ENCODE measurements at places on chromosomes 2 and 18.

GRCh38 chr2:59182249-59182648, 941.1 kb upstream of the FANCL start:
- DNase-seq = no peak

DNA sequence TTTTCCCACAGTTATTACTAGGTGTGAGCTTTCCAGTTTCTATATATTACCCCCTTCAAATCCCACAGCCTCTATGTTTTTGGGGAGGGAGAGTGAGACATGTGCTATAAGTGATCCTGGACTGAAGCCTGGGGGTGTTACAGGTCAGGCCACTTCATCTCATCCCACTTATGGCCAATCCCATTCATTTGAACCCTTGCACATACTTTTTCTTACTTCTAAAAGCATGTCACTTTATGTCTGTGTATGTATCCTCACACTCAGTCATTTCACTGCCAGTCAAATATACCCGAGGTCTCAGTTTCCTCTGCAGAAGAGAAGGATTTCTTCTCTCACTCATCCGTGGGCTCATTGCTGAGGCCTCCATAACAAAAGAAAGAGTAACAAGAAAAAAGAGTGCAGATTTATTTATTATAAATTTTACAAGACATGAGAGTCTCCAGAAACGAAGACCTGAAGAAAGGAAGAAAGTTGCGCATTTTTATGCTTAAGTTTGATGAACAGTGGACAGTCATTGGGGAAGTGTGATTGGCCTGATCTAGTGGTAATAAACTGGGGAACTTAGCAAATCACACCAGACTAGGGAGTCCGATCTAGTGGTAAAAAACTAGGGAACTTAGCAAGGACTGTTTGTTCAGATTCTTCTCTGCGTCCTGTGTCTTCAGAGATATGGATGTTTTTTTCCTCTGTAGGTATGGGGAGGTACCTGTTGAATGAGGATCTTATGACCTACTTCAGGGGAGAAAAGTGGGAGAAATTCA, 52.1 kb downstream of the ICOS start:
- no peak for DNase-seq

- DNase-seq = no peak
These were observed 18.1 kb upstream of the ZNF407 start for GRCh38 chr18:74579496-74580065.

DNA sequence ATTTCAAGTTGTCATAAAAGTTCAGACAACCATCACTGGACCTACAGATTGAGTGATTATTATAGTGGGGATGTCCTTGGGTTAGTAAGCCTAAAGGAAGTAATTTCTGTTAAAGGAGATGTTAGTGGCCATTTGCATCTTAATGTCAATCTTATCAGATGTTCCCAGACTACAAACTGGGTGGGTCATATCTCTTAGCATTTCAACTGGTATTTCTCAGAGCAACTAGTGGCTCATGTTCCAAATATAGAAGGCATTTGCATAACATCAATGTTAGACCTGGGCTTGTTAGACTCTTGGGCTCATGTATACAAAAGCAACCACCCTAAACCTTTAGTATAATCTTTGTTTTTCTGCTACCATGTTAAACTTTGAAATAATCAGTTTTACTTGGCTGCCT, 17.9 kb downstream of the PLEKHA3 start:
- no peak for DNase-seq

- DNase-seq = no peak
These were observed 2181.4 kb upstream of the PIK3C3 start for GRCh38 chr18:39773646-39774045.

DNA sequence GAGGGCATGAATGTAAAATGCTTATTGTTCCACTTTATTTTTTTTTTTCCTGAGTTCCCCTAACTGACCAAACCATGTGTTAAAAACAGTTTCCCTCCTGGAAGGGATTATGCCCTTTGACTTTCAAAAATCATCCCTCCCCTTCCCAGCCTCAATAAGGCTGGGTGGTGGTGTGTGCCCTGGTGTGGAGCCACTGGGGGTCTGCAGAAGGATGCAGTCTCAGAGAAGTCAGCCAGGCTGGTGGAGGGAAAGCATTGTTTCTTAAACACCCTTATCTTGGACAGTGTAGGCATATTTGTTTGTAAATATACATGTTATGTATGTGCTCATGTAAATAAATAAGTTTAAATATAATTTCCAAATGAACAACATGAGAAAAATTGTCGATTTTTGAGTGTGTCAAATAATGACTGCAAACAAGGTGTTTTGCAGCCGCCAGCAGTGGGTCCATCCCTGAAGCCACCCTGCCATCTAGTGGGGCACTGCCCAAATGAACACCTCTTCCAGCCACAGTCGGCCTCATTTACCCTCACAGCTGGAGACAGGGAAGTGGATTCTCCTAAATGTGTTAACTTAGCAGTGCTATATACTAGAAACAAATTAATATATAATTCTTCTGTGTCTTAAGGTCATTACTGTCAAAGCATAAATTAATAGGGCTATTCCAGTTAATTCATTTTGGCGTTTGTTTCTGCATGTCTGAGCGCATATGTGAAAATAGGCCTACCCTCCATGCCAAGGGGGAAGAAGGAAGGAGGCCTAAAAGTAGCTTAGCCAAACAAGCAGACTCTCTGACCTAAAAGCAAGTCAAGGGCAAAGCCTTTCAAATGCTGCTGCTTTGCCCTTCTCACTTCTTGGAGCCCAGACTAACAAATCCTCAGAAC, 209.6 kb upstream of the PIK3C3 start:
- no peak for DNase-seq

- no peak for DNase-seq
These were observed 245.3 kb downstream of the STK39 start for GRCh38 chr2:168002021-168002553.

DNA sequence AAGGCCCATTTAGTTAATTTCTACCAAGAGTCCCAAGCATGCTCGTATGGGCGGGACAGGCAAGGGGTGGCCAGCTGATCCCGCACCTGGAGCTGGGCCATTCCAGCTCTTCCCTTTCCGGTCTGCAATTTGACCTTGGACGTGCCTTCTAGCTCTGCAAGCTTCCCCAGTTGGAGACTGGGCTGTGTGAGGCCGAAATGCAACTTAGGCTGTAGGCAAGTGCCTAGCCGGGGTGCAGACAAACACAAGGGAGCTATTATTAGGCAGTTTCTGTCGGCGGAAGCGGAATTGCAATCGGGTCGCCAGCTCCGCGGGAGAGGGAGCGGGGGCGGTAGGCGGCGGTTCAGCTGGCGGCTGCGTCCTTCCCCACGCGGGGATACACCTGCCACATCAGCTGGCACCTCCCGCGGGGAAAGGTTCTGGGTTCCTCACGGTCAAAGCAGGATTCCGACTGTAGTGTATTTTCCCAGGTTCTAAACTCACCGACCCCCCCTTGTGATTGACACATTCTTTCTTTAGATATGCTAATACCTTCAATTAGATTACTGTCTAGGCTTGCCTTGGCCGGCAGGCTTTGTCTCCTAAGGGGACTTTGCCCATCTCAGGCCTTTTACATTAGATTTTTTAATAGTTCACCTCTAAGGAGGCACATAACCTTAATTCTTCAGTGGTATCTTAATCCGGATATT, 17.1 kb upstream of the ZNF532 start:
- DNase-seq = peak; percentile 46

GRCh38 chr2:192675681-192676080, 480.9 kb upstream of the TMEFF2 start:
- no peak for DNase-seq

GRCh38 chr2:52976143-52976949, 791.3 kb upstream of the CHAC2 start:
- no peak for DNase-seq

DNA sequence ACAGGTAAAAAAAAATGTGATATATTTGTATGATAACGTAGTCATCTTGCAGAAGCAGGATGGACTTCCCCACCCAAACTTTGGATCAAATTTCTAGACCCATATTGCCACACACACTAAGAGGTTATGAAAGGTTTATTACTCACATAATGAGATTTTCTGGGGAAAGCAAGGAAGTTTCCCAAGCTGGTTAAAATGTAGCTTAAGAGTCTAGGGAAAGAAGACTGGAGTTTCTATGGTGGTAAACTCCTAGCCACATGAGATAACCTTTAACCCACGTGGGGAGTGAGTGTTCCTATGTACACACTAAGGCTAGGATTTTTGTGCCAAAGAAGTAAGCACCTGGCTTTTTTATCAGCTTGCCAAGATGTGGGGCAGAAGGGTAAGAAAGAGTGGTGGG, 335.7 kb upstream of the UBE2E3 start:
- no peak for DNase-seq

DNA sequence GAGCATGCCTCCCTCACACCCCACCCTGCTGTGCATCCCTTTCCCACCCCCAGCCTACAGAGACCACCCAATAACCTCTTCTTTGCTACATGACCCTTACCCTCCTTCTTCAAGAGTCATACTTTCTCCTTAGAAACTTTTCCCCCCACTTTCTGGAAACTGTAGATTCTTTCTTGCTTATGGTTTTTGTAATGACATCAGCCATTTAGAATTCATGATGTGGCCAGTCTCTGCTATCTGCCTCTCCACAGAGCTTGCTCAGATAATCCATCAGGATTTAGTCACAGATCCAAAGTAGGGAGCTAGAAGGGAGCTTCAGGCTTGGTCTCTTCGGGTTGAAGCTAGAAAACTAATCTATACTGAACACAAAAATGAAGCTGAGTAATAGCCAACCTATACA, 36.5 kb downstream of the GALM start:
- no peak for DNase-seq

GRCh38 chr2:236167297-236168109, 683 bp downstream of the GBX2 start:
- DNase-seq = no peak

DNA sequence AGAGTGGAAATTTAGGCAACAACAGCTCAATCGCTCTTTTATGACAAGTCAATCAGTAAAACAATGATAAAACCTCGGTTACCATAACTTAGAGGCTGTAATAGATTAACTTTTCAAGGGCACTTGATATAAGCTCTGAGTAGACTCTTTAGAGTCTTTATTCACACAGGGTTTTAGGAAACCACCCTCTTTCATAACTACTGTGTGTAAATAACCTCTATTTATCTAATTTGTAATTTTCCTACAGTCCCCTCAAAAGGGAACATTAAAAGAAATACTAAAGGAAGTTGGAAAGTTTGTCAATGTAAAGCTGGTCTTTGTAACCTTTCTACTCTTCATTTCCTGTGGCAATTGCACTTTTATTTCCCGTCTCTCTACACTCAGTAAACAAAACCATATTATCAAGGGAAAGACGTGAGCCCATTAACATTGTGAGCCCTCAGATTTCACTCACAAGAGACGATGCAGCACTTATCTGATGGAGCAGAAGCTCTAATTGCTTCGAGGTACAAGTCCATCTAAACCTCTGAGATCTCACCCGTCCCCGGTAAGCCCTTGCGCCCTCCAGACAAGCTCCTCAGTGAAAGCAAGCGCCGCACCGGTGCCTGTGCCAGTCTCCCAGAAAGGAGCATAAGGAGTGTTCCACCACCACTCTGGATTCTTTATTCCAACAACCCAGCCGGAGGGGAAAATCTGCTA, 1.1 kb upstream of the HOXD1 start:
- no peak for DNase-seq

- no peak for DNase-seq
These were observed 29.2 kb downstream of the ATP6V1C2 start for GRCh38 chr2:10750610-10751009.

- DNase-seq = no peak
These were observed 17.4 kb downstream of the IRS1 start for GRCh38 chr2:226782092-226782713.

DNA sequence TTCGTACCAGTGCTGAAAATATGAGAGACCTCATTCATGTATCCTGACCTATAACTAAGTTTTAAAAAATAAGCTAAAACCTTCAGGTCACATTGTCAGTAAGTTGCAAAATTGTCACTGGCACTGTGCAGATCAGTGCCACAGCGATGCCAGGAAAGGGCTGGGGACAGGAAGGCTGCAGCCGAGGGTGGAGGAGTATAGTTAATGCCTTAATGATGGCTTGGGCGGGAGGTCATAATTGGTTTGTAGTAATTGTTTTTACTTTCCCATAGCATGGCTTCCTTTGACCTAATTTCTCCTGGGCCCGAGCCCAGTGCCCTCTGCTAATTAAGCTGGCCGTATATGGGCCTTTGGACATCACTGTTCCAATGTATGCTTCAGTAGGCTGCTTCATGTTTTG, 47.2 kb upstream of the RAB12 start:
- no peak for DNase-seq

DNA sequence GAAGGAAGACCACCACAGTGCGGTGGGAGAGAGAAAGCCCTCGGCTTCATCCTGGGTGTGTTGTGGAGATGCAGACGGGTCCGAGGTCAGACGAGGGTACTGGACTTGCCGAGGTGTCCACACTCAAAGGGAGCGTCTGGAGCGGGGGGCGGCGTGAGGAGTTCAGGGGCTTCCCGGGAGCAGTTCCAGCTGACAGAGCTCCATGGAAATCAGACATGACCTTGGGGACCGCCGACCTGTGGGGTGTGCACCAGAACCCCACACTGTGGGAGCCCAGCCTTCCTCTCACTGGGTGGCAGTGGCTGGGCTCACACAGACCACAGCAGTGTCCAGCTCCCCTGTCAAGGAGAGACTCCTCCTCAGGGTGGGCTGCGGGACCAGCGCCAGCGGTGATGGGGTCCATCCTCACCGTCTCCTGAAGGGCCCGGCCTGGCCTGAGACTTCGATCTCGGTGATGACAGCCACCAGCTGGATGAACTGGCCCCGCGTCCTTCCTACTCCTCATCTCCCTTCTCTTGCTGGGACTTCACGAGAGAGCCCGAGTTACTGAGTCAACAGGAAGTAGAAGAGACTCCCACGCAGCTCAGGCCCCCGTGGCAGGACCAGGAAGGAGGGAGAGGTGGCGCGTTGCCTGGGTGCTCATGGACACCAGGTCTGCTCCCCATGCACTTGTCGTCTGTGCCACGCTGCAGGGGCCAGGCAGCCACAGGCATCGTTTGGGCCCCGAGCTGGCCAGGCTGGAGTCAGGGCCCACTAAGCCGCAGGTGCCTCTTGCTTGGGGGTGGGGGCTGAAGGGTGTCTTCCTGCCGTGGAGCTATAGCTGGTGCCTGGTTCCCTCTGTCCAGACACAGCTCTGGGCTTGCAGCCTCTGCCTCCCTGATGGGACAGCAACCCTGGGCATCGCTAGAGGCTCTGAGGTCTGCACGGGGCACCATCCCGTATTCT, 101.9 kb upstream of the CTDP1 start:
- DNase-seq = no peak

DNA sequence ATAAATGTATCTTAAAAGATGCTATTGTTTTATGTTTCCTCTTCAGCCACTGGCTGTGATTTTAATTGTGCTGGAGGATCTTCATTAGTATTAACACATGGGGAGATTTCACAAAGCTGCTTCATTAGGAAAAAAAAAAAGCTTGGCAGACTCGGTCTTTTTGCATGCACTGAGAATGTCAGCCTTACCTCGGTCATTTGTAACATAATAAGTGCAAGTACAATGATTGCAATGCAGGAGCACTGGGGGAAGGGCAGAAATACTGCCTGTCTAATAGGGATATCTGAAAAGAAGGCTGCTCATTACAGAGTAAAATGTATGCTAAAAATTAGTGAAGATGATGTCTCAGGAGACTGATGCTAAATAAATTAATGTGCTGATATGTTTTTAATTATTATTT, 1.3 kb upstream of the BAZ2B start:
- no peak for DNase-seq

- no peak for DNase-seq
These were observed 517.0 kb downstream of the PTPRM start for GRCh38 chr18:8084160-8084559.

- DNase-seq = no peak
These were observed 36.2 kb upstream of the IGFBP2 start for GRCh38 chr2:216596980-216597509.

- no peak for DNase-seq
These were observed 641 bp downstream of the MAPRE3 start for GRCh38 chr2:26970928-26971627.
